CD4-positive, alpha-beta T cell (primary cell): ENCODE measurements at places on chromosomes 7 and 10. TPM values are rescaled to one million over a fixed set of nuclear protein-coding genes. Genes with fewer than 3 reads are reported as not detected.

GRCh38 chr7:7795630-7796121 lies 77.3 kb upstream of the RPA3 start:
- no peak for DNase-seq
- H3K4me1 ChIP-seq: no peaks in the 10 kb centered on the region
- no peak overlapping the region for H3K4me3 ChIP-seq

Gene ASB13
- total RNA-seq: 1.9 TPM

Gene DDX56
- total RNA-seq: 126 TPM

Gene SEMA3D
- total RNA-seq: not detected

DNA sequence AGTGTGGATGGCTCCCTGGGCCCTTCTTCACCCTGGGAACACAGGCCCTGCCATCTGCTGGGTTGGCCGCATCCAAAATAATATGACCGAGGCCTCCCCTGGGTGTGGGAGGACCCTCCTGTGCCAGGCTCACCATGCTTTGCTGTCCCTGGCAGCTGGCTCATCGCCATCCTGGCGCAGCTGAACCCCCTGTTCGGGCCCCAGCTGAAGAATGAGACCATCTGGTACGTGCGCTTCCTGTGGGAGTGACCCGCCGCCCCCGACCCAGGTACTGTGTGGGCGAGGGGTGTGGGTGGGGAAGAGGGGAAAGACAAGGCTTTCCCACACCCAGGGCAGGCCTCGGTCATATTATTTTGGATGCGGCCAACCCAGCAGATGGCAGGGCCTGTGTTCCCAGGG lies 4.8 kb downstream of the ATP6V0E2 start:
- peaks cover 36% of the 10 kb centered on the region for H3K4me1 ChIP-seq
- H3K4me3 ChIP-seq: no peak overlapping the region
- no peaks in the 10 kb centered on the region for H3K27me3 ChIP-seq
- H3K36me3 ChIP-seq: peaks cover 50% of the 10 kb centered on the region
- no peak for DNase-seq

DNA sequence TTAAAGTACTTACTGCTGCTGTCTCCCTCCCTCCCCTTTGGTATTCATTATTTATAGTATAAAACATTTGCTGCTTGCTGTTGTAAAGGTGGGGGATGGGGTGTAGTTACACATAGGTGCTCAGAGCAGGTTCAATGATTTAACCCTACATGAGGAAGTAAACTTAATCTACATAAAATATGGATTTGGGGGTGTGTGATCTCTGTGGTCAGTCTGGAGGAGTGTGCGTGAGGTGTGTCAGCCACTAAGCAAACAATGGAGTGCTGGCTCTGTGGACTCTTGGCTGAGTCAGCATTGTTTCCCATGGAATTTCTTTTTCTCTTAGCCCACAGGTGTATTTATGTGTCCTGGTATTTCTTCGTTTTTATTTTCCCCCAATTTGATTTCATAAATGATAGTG lies 133.9 kb downstream of the AUTS2 start:
- no peaks in the 10 kb centered on the region for H3K36me3 ChIP-seq
- no peaks in the 10 kb centered on the region for H3K27me3 ChIP-seq
- H3K4me1 ChIP-seq: no peaks in the 10 kb centered on the region
- H3K4me3 ChIP-seq: no peak overlapping the region

DNA sequence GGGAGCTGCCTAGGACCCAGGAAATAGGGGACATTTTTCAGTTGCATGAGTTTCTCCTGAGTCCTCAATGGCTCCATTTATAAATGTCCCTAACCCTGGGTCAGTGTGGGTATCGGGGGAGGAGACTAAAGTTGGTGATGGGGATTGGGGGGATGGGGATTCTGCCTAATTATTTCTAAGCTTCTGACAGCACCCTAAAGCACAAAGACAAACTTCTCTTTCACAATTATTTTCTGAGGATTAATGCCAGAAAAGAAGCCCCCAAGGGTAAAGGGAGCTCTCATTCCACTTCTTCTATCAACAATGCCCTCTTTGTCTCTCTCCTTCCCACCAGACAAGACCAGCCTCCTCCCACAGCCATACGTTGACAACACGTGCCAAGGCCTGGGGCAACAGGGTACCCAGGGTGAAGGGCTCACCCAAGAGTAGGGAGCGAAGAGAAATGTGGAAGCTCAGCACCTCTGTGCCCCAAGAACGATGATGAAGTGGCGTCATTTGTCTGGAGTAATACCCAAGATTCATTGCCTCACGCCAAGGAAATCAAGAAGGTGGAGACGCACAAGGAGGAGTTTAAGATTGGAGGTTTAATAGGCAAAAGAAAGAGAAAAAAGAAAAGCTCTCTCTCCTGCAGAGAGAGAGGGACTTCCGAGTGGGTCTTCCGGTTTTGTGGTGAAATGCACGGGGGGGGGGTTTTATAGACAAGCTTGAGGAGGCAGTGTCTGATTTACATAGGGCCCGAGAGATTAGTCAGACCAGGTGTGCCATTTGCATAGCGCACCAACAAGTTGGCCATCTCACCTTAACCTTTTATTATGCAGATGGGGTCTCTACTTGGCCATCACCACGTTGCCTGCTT lies 14.4 kb upstream of the GJC3 start:
- H3K4me3 ChIP-seq: no peak overlapping the region
- H3K4me1 ChIP-seq: peaks cover 2% of the 10 kb centered on the region
- no peaks in the 10 kb centered on the region for H3K27me3 ChIP-seq
- no peaks in the 10 kb centered on the region for H3K36me3 ChIP-seq

GRCh38 chr10:71332466-71332865 lies 13.4 kb downstream of the SLC29A3 start:
- H3K36me3 ChIP-seq: peaks cover 14% of the 10 kb centered on the region
- H3K4me1 ChIP-seq: no peaks in the 10 kb centered on the region
- no peaks in the 10 kb centered on the region for H3K27me3 ChIP-seq
- no peak for DNase-seq
- no peak overlapping the region for H3K27ac ChIP-seq

DNA sequence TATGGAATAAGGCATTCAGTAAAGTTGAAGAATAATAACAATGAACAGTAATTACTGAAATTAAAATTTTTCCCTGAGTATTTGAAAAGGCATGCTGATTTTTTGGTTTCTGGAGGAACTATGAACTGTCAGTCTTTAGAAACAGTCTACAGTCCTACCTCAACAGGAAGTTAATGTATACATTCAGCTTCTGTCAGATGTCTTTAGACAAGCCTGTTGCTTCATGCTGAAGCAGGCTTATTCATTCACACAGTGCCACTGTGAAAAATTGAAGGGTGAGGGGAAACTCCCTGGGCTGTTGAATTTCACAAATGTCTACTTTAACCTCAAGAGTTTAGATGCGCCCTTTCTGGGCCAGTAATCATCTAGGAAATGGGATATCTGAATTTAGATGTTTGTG lies 3.5 kb downstream of the NRF1 start:
- no peak overlapping the region for H3K27ac ChIP-seq
- no peaks in the 10 kb centered on the region for H3K27me3 ChIP-seq
- H3K4me1 ChIP-seq: peaks cover 51% of the 10 kb centered on the region
- DNase-seq: no peak
- H3K4me3 ChIP-seq: no peak overlapping the region
